ENCODE measurements at places on chromosomes 2 and 18. TPM values are rescaled to one million over a fixed set of nuclear protein-coding genes. Genes with fewer than 3 reads are reported as not detected.
A peak's percentile ranks its signal among the peaks of the same experiment; 100 is the strongest.

- peaks cover 34% of the 10 kb centered on the region for H3K4me1 ChIP-seq
- peaks cover 10% of the 10 kb centered on the region for H3K27me3 ChIP-seq
- H3K36me3 ChIP-seq = no peaks in the 10 kb centered on the region
- DNase-seq = no peak
- H3K4me3 ChIP-seq = no peak overlapping the region
These were observed 86.1 kb upstream of the BCL2L11 start for GRCh38 chr2:111034606-111035005.

DNA sequence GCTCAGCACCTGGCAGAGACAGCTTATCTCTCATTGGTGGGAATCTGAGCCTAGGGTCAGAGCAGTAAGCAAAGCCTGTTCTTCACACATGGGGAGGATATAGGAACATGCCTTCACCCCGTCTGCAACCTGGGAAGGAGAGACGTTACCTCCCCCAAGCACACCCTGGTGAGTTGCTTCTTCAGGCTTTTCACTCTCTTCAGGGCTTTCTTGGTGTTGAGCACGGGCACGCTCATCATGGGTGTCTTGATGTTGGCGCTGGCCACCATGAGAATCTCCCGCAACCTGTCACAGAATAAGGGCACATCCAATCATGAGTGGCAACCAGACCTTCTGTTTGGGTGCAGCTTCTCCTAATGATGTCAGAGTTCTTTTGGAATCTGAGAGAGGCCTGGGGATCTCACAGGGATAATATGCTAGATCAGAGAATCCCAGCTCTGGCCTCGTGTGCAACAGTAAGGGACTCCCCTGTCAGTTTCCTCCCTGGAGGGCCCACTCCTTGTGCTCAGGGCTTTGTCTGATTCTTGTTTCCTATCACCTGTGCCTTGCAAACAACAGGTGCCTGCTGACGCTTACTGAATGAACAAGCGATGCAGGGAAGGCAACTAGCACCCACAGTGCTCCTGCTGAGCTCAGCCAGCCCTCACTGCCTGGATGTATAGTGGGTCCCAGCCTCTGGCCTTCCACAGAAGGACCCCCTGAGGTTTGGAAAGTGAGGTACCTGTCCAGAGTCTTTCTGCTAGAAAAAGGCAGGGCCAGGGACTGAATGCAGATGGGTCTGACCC, 66.3 kb downstream of the POLR1A start:
- H3K4me1 ChIP-seq = peaks cover 76% of the 10 kb centered on the region
- H3K4me3 ChIP-seq = no peak overlapping the region
- H3K36me3 ChIP-seq = peaks cover 66% of the 10 kb centered on the region
- H3K27me3 ChIP-seq = no peaks in the 10 kb centered on the region
- peak overlapping the region; percentile 96 for H3K27ac ChIP-seq

Gene CHRNG
- not detected for total RNA-seq

Gene UGT1A5
- total RNA-seq = not detected

DNA sequence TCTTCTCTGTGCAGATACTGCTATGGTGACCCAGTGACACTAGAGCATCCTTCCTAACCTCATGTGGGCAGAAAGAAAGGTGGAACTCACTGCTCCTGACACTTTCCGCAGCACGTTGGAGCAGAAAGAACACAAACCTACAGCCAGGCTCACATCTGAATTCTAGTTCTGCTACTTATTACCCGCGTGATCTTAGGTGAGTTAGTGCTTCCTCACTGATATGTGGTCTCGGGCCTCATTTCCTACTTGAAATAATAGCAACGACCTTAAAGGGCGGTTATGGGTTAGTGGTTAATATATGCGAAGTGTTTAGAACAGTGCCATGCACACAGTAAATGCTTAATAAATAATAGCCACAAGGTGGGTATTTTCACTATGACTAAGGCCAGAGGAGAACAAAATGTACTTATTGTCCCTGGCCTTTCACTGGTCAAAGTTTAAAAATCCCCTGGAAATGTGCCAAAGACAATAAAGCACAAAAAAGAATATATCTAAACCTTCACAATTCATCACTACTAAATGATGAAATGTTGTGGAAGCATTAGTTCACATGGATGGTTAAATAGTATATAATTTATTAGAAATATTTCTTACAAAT, 66.6 kb downstream of the MYOM1 start:
- no peaks in the 10 kb centered on the region for H3K27me3 ChIP-seq
- no peak for DNase-seq
- H3K4me1 ChIP-seq = peaks cover 3% of the 10 kb centered on the region
- H3K27ac ChIP-seq = no peak overlapping the region
- no peak overlapping the region for H3K4me3 ChIP-seq

Gene HOXD3
- not detected for total RNA-seq

DNA sequence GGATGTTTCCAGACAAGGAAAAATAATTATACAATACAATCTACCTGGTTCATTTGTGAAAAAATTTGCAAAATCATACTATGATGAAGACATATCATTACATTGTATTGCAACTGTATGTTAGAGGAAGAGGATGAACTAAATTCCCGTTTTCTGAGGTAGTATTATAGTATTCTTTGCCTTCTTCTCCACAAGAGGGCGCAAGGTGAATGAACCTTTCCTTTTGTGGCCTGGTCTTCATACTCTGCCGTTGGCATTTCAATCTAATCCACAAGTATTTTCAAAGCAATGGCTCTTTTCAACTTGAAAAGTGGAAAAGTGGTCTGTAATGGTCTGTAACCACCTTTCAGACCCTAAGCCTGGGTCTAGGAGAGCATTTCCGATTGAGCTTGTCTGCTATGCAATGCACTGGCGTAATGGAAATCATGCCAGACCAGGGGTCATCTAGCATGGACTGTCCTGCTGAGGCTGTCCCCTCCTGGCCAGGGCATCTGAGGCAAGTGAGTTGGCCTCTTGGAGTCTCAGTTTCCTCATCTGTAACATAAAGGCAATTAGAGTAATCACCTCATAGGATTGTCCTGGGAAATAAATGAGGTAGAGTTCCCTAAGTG, 30.8 kb upstream of the ZNF396 start:
- no peak overlapping the region for H3K27ac ChIP-seq
- peak; percentile 27 for DNase-seq
- H3K27me3 ChIP-seq = peaks cover 7% of the 10 kb centered on the region
- no peaks in the 10 kb centered on the region for H3K36me3 ChIP-seq
- H3K4me1 ChIP-seq = peaks cover 23% of the 10 kb centered on the region
- H3K4me3 ChIP-seq = no peak overlapping the region

- no peak for DNase-seq
- H3K27me3 ChIP-seq = peaks cover 8% of the 10 kb centered on the region
- H3K36me3 ChIP-seq = no peaks in the 10 kb centered on the region
- no peak overlapping the region for H3K4me3 ChIP-seq
- no peaks in the 10 kb centered on the region for H3K4me1 ChIP-seq
These were observed 173.2 kb upstream of the COPS8 start for GRCh38 chr2:236912326-236913120.

Gene KLHL30
- total RNA-seq = not detected

Gene C18orf54
- 6.5 TPM for total RNA-seq

DNA sequence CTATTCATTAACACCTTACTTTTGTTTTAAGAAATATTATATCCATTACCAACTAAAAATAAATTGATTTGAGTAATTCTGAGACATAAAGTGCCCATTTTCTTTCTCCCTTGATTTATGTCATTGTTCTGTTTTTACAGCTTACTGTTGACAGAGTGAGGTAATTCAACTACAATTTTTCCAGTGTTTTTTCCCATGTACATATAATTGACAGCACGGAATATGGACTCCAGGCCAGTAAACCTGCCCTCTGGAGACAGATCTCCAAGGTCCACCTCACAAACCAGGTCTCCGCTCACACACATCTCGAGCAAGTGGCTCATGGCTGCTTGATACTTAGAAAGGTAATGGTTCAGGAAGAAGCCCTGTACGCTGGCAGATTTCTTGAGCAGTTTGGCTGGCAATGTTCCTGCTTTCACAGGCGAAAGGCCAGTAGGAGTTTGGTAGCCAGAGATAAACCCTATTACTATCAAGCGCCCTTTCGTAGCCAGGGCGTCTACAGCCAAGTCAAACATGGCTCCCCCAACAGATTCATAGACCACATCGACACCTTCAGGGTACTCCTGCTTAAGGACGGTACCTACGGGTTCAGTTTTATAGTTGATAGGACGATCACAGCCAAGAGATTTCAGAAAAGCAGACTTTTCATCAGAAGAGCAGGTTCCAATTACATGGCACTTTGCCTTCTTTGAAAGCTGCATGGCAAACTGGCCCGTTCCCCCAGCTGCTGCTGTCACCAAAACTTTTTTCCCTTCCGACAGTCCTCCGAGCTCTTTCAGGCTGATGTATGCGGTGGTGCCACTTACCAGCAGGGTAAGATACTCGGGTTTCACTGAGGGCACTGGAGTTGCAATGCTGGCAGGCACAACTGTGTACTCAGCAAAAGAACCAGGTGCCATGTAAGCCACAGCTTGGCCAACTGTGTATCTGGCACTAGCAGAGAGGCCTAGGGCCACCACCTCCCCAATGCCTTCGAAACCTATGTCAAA, 7.4 kb downstream of the PTGR3 start:
- DNase-seq = no peak
- H3K4me3 ChIP-seq = no peak overlapping the region

GRCh38 chr2:101256316-101256715, 3.6 kb downstream of the CNOT11 start:
- peaks cover 32% of the 10 kb centered on the region for H3K36me3 ChIP-seq
- peak overlapping the region; percentile 50 for H3K27ac ChIP-seq
- DNase-seq = no peak

DNA sequence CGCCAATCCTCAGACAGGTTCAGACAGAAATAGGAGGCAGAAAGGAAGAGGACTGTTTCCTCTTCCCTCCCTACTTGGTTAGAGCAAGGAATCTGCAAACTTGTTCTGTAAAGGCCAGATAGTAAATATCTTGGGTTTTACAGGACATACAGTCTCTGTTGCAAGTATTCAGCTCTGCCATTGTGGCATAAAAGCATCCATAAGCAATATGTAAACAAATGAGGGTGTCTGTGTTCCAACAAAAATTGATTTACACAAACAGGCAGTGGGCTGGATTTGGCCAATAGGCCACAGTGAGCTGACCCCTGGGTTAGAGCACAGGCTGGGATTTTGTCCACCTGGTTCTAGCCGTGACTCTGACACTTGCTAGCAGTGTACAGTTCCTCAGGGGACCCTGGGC, 89.4 kb downstream of the NRP2 start:
- H3K27me3 ChIP-seq = peaks cover 31% of the 10 kb centered on the region
- no peak overlapping the region for H3K4me3 ChIP-seq
- no peak for DNase-seq
- H3K27ac ChIP-seq = no peak overlapping the region
- no peaks in the 10 kb centered on the region for H3K36me3 ChIP-seq

GRCh38 chr2:22907330-22907729, 477.6 kb upstream of the KLHL29 start:
- no peaks in the 10 kb centered on the region for H3K36me3 ChIP-seq
- no peaks in the 10 kb centered on the region for H3K4me1 ChIP-seq
- no peak overlapping the region for H3K4me3 ChIP-seq
- no peak overlapping the region for H3K27ac ChIP-seq

DNA sequence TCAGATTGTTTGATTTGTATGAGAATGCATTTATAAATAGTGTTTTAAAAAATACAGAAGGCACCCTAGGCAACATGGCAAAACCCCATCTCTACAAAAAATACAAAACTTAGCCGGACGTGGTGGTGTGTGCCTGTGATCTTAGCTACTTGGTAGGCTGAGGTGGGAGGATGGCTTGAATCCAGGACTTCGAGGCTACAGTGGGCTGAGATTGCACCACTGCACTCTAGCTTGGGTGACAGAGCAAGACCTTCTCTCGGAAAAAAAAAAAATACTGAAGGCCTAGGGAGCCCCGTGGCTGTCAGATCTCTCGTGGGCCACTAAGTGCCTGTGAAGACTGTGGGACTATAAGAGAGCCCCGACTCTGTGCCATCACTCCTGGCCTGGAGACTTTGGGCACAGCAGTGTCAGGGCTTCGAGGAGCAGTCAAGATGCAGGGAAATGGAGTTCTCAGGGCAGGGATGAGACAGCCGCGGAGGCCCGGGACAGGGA, 40.5 kb downstream of the MYO7B start:
- H3K4me1 ChIP-seq = peaks cover 10% of the 10 kb centered on the region
- DNase-seq = no peak
- no peaks in the 10 kb centered on the region for H3K36me3 ChIP-seq
- no peak overlapping the region for H3K4me3 ChIP-seq
- H3K27ac ChIP-seq = no peak overlapping the region
- no peaks in the 10 kb centered on the region for H3K27me3 ChIP-seq

DNA sequence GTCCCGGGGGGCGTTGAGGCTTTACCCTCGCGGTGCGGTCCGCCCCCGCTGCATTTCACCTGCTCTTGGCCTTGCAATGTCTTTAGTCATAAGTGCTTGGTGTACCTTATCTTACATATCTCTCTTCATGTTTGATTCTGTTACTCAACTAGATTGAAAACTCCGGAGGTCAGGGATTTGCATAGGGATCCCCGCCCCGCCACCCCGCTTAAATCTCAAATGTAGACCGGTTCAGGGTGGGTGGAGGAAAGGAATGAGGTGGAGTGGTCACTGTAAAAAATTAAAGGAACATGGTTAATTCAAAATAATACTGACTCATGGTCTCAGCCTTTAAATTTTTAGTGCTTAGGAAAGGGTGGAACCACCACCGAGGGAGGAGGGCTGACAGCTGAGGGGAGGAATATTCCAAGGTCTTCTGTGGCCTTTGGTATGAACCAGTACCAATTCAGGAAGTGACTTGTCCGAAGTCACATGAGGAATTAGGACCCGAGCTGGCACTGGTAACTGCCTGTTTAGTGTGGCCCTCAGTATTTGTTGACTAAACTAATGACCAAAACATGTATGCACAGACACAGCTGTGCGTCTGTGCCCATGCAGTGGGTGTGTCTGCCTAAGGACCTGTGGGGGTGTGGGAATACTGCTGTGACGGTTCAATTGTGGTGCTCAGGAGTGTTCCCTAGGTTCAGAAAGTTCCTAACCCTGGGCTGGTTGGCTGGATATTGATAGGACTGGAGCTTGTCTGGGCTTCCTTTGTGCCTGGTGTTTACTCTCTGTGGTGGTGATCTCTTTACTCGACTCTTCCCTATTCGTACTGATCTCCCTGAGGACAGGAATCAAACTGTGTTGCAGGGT, 1.0 kb downstream of the PLEKHB2 start:
- H3K27me3 ChIP-seq = no peaks in the 10 kb centered on the region
- H3K36me3 ChIP-seq = peaks cover 21% of the 10 kb centered on the region
- H3K4me3 ChIP-seq = peak overlapping the region; percentile 99
- H3K4me1 ChIP-seq = peaks cover 45% of the 10 kb centered on the region

GRCh38 chr2:848099-848498, 102.5 kb upstream of the SNTG2 start:
- DNase-seq = no peak
- no peak overlapping the region for H3K27ac ChIP-seq
- H3K36me3 ChIP-seq = no peaks in the 10 kb centered on the region
- H3K4me1 ChIP-seq = no peaks in the 10 kb centered on the region
- no peak overlapping the region for H3K4me3 ChIP-seq

GRCh38 chr18:74817576-74817975, 219.9 kb downstream of the ZNF407 start:
- H3K27me3 ChIP-seq = no peaks in the 10 kb centered on the region
- peaks cover 4% of the 10 kb centered on the region for H3K4me1 ChIP-seq
- peaks cover 23% of the 10 kb centered on the region for H3K36me3 ChIP-seq
- DNase-seq = no peak
- no peak overlapping the region for H3K4me3 ChIP-seq

Gene PSMA8
- total RNA-seq = 3.6 TPM

Gene NLRC4
- total RNA-seq = not detected
